ENCODE measurements at places on chromosomes 16 and 17. TPM values are rescaled to one million over a fixed set of nuclear protein-coding genes. Genes with fewer than 3 reads are reported as not detected.

GRCh38 chr17:13209081-13209480, 191.3 kb upstream of the ELAC2 start:
- no peak for DNase-seq

The TTLL6 gene
- not detected for total RNA-seq

- no peak for DNase-seq
These were observed 358.6 kb upstream of the ASIC2 start for GRCh38 chr17:33651686-33652085.

The KRTAP9-9 gene
- not detected for total RNA-seq
